ENCODE measurements at places on chromosomes 7 and 10.

DNA sequence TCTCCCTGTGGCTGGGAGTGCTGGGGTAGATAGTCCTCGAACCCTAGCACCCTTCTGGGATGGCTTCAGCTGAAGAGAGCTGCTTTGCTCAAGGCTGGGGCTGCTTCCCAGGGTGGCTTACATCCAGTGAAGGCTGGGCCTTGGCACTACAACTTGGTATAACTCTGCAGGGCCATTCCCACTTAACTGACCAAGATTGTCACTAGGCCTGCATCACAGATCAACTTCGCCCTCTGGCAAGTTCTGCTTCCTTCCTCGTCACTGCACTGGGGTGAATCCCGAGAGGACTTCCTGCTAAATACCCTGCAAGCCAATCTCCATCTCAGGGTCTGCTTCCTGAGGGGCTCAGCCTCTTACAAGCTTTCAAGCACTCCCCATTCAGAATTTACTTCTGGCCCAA, 195.2 kb downstream of the DOCK4 start:
- DNase-seq = no peak

GRCh38 chr10:36385693-36386092, 739.7 kb upstream of the ANKRD30A start:
- DNase-seq = no peak

DNA sequence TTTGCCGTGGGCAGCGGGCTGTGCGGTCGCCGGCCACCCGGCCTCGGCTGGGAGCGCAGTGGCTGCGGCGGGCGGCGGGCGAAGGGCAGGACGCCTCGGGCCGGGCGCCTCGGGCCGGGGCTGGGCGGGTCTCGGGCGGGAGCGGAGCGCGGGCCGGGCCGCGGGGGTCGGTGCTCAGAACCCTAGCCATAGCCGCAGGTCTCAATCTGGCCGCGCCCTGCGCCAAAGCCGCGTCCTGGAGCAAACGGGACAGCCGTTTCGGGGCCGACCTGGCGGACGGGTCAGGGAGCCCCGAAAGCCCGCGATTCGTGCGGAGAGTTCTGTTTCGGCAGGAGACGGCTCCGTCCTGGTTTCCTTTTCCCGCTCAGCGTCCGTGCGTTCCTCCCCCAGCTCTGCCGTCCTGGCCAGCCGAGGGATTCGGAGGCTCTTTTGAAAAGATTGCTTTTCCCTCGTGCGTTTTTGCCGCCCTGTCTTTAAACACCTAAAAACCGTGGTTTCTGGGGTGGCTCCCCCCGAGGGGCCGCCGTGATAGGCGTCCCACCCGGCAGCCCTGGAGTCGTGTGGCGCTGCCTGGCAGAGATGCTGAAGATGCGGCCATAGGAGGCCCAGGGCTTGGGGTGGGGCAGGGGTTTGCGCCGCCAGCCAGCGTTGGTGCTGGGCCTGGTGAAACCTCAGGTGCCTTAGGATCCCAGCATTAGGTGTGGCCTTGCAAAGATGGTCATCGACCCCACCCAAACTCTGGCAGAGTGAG, 727 bp downstream of the RET start:
- DNase-seq = no peak

- DNase-seq = peak; percentile 29
Measured at GRCh38 chr10:101780818-101781654, 2.2 kb downstream of the NPM3 start.

DNA sequence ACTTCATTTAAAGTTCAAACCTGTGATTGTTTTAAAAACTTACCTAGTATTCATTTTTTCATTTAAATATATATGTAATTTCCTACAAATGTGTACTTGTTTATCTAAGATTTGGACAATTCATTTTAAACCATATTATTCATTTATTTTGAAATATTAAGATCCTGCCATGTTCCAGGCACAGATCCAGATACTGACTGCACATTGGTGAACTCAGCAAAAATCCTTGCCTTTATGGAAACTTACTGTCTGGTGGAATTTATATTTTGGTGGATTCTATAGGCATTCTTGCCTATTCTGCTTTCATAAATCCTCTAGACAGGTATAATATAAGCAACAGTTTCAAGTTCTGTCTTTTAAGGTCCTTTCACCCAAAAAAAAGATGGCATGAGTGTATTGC, 48.3 kb upstream of the RPA3 start:
- no peak for DNase-seq

DNA sequence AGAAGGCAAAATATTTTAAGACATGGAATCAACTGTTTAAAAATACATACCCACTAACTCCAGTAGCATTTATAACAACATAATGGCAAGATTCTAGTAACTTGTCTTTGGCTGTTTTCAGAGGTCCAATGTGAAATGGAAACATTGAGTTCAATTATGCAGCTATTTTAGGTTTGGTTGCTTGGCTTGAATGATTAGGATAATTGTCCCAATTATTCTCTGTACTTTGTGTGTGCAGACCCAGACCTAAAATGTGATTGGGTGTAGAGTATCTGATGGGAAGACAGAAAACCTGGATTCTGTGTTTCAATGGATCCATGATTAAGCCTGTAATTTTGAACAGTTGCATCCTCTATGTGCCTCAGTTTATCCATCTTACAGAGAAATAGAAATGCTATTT, 392.7 kb upstream of the NFE2L3 start:
- DNase-seq = no peak

Data from stimulated activated CD8-positive, alpha-beta memory T cell treated with anti-CD3 and anti-CD28 coated beads, Interleukin-4, amount 100 ng/mL, for 4 hours (primary cell).